ENCODE measurements at places on chromosomes 2 and 18.

DNA sequence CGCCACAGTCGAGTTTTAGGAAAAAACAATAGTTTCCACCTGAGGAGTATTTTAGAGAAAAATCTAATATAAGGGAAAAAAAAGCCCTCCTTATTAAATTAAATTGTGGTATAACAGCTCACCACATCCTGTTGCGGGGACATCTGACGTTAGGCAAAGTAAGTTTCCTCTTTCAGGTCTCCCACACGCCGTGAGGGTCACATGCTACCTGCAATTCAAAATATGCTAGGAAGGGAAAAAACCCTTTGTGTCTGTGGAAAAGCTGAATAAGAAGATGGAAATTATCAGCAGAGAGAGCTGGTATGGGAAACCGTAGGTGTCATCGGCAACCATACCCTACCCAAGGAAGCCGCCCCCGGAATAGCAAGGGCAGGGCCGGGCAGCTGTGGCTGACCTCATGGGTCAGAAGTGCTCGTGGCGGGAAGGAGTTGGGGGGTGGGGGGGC, 128.0 kb downstream of the NFATC1 start:
- DNase-seq = no peak

DNA sequence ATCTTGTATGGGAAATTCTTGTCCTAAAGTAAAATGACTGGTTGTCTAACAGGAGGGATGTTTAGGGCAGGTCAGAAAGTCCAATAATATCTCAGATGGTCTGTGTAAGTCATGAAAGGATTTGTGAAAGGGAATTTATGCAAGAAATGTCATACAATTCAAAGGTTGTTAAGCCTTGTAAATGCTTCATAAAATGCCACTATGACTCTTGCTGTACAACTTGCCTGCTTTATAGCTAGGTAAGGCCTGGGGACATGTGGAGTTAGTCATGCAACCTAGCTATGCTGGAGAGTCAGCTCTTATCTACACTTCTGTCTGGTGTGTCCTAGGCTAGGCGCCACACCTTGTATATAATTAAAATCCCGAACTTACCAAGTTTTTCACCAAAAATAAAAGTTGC, 36.9 kb upstream of the VWA3B start:
- DNase-seq = no peak

GRCh38 chr2:220279840-220280239, 652.4 kb downstream of the SLC4A3 start:
- DNase-seq = no peak

DNA sequence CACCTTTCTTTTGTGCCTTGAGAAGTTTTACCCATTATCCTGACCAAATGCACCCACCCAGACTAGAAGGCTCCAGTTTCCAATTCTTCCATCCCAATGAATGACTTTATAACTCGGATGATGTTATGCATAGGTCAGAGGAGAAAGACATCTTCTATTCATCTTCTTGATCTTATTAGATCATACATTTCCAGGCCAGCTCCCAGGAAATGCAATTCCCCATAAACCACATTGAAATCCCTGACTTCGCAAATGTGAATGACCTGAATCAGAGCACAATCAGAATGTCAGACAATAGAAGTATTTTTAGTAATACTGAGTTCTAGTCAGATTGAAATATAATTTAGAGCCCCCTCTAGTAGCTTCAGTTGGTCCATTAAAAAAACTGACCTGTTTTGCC, 62.9 kb downstream of the NYAP2 start:
- DNase-seq = no peak

DNA sequence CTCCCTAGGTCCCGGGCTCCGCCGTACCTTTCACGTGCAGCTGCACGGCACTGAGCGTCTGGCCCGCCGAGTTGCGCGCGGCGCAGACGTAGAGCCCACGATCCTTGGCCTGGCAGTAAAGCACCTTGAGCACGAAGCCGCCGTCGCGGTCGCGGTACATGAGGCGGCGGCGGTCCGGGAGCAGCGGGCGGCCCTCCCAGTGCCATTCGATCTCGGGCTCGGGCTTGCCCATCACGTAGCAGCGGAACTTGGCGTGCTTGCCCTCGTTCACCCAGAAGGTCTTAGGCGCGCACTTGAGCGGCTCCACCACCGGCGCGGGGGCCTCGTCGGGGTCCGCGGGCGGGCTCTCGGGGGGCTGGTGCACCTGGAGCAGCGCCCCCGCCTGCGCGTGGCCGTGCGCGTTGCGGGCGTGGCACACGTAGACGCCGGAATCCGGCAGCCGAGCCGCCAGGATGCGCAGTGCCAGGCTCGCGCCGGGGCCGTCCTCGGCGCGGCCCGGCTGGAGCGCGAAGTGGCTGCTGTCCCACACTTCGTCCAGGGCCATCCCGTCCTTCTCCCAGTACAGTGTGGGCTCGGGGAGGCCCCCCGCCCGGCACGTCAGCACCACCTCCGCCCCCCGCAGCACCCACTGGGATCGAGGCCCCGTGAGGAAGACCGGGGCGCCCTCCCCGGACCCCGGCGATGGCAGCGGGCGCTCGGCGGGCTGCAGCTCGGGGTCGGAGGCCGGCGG, 980 bp downstream of the OBSL1 start:
- DNase-seq = no peak

DNA sequence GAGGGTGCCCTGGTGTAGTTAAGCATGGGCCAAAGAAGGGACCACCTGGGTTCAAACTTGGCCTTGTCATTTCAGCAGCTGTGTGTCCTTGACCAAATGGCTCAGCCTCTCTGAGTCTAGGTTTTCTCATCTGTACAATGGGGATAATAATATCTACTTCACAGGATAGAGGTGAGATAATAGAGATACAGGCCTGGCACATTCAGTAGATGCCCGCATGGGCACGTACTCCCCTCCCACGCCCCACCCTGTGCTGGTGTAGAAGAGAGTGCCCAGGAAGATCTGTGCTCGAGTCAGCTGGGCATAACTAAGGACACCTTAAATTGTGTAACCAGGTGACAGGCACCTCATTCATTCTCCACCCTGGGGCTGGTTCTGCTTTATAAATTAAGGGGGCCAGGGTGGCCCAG, 8.4 kb upstream of the TMEM185B start:
- DNase-seq = no peak

All from left cardiac atrium (tissue), 4 donors.